PC-3 (cell line): ENCODE measurements at places on chromosomes 1 and 21. TPM values are rescaled to one million over a fixed set of nuclear protein-coding genes. Genes with fewer than 3 reads are reported as not detected.

TMPRSS15 gene
- total RNA-seq: 0.12 TPM in 1 of 2 replicates, not detected in the other

C8A gene
- not detected in 2 replicates for total RNA-seq

LAPTM5 gene
- not detected in 2 replicates for total RNA-seq

EDEM3 gene
- total RNA-seq: 12.8 and 16.2 TPM in 2 replicates

ZYG11A gene
- total RNA-seq: 0.40 and 0.47 TPM in 2 replicates

DNA sequence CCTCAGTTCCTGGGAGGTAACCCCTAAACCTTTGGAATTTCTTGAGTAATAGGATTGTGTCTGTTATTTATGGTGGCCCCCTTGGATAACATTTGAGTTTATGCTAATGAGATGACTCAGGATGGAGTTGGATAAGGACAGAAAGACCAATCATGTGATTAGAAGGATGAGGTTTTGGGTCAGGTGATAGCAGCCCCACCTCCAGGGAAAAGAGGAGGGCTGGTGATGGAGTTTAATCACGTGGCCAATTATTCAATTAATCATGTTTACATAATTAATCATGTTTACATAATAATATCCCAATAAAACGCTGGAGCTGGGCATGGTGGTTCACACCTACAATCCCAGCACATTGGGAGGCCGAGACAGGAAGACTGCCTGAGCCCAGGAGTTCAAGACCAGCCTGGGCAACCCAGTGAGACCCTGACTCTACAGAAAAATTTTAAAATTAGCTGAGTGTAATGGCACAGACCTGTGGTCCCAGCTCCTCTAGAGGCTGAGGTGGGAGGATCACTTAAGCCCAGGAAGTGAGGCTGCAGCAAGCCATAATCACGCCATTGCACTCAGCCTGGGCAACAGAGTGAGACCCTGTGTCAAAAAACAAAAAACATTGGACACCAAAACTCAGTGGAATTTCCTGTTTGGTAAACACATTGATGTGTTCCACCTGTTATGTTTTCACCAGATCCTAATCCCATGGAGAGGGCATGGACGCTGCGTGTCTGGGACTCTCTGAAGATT, 73.3 kb downstream of the NUP210L start:
- DNase-seq: no peak

DNA sequence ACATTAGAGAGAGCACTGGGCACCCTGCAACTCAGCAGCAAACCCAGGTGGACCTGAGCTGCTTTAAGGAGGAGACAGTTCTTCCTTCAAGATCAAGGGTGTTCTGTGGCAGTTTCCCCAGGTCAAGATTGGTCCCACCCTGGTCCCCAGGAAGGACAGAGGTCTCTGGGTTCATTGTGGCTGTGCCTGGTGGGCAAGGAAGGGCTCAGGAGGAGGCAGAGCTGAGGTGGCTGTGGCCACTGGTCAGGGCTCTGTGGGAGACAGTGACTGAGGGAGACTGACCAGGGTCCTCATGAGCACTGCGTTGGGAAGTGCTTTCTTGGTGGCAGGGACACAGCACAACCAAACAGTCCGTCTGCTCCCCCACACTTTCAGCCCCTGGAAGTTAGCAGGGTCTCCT, 141.3 kb downstream of the FCRL5 start:
- DNase-seq: no peak

GRCh38 chr1:246607462-246607861, 41.2 kb downstream of the CNST start:
- DNase-seq: no peak

DNA sequence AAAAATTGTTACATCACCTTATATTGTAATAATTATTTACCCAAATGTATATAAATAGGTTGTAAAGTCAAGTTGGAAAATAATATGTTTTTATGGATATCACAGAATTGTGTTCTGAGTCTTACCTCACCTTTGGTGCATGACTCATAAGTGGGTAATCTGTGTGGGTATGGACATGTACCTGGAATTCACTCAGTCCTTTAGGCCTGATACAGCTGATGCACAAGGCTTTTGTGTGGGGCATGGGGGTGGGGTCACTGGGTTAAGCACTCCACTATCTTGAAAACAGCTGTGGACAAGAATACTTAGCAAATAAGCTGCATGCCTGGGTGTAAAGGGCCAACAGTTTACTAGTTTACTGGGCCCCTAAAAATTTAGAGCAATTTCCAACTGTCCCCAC, 34.4 kb downstream of the INKA2 start:
- peak; percentile 66 for DNase-seq

- no peak for DNase-seq
These were observed 29.0 kb downstream of the GRHL3 start for GRCh38 chr1:24348196-24348595.

- no peak for DNase-seq
These were observed 6.2 kb upstream of the MAPKAPK2 start for GRCh38 chr1:206678490-206678889.

DNA sequence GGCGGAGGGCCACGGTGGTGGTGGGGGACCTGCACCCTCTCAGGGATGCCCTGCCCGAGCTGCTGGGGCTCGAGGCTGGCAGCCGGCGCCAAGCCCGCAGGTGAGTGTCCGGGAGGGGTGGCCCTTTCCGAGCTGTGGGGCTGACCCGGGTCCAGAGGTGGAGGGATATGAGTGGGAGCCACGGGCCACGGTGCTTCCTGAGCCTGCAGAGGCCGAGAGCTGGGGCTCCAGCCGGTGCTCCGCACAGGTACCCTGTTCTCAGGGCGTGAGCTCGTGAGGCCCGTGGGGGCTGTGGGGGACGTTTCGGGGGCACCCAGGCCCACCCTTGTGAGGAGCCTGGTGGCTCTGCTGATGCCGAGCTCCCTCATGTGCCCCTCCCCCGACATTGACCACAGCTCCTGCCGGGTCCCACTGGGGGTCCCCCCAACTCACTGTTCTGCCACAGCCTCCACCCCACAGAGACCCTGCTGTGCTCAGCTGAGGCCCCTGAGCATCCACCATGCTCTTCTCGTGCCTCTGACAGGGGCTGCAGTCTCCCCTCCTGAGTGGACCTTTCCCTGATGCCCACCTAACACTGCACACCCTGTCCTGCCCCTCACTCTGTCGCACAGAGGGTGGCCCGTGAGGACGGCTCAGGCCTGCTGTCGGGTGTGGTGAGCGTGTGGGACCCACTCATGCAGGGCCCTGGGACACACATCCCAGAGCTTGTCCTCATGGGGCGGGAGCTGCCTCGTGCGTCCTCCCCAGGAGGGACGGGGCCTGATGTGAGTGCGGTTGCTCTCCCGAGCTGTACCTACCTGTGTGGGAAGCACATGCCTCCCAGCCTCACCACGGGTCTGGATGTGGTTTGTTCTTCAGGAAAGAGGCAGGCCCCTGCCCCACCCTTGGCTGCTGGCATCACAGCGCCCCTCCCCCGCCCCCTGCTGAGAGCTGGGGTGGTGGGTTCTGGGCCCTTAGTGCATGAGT, 27.5 kb downstream of the SLX9 start:
- DNase-seq: no peak

DNA sequence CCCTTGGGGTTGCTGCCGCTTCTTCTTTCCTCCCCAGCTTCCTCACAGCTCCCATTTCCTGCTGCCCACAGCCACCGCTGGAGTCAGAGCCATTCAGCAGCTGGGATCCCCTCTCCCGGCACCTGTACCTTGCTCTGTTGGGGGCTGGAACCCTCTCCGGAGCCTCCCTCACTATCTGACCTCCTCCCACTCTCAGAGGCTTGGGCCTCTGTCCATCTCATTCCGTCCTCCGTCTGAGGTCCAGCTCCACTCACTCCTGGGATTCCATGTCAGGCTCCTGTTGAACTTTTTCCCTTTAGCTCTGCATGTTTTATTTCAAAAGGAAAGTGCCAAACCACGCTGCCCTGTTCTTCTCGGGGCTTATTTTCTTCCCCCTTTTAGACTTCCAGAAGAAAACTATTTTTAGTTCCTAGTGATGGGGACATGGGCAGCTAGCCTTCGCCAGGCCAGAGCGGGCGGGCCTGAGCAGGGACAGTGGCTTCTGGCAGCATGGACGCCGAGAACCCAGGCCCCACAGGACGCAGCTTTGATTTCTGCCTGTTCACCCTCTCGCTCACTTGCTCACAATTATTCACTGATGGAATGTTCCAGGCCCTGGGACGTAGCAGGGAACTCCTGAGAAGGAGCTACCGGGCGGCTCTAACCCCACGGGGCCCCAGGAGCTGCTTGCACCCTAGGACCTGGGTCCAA, 79.2 kb downstream of the ARHGEF10L start:
- DNase-seq: no peak

DNA sequence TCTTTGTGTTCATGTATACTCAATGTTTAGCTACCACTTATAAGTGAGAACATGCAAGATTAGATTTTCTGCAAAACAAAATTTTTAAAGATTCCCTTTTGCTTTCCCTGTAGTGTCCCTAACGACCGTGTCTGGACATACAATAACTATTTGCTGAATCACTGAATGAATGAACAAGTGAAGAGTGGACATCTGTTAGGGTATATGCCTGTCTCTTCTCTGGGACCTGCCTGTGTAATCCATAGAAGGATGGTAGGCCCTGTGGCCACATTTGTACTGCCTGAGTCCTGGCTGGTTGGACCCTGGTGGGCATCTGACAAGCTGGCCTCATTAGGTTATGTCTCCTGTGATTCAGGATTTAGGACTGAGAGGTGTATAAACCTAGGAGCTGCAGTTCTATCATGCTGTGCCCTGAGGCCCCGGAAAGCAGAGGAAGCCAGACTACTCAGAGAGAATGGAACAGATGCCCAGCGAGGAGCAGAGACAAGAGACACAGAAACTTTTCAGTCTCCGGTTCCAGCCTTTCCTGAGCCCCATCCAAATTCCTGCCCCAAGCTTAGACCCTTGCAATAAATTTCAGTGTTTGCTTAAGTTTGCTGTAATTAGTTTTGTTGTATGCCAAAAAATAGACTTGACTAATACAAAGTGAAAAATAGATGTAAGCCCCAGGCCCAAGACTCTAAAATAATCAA, 7.5 kb upstream of the NCF2 start:
- no peak for DNase-seq

DNA sequence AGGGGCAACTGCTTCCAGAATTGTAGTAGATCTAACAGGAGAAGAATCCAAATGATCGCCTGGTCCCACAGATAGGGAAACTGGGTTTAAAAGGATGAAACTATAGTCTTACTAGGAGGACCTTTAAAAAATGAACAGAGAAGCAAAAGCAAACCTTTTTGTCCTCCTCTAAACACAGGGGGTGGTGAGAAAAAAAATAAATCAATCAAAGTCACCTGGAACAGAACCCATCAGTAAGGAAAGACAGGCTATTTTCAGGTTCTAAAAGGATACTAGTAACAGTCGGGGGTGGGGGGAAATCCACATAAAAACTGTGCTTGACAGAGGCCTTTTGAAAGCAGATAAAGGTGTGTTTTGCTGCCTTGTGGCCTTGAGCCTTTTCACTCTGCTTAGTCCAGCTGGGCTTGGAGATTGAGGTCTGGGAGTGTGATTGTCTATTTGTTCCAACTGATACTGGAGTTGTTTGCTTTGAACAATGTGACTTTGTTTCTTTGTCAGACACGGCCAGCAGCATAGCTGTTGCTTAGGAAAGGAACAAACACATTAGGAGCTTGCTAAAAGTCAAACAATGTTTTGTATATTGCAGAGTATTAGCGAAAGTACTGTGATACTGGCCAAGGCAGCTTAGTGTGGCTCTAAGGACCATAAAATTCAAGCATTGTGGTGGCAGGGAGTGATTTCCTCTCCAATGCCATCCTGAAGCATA, 141.1 kb upstream of the IRF2BP2 start:
- DNase-seq: no peak

DNA sequence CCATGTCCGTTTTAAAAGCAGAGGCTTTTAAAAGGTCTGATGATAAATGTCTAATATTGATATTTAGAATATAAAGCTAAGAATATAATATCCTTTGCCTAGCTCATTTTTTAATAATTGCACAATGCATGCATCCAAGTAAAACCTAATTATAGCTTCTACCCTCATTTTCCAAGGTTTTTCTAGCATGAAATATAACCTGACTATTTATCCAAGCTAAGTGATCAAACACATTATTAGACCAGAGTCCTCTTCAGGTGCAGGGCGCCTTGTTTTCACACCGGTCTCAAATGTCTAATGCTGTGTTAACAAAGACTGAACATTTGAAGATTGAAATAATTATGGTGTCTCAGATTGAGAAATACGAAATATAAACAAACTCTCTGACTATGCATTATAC, 648.9 kb upstream of the CXADR start:
- no peak for DNase-seq

DNA sequence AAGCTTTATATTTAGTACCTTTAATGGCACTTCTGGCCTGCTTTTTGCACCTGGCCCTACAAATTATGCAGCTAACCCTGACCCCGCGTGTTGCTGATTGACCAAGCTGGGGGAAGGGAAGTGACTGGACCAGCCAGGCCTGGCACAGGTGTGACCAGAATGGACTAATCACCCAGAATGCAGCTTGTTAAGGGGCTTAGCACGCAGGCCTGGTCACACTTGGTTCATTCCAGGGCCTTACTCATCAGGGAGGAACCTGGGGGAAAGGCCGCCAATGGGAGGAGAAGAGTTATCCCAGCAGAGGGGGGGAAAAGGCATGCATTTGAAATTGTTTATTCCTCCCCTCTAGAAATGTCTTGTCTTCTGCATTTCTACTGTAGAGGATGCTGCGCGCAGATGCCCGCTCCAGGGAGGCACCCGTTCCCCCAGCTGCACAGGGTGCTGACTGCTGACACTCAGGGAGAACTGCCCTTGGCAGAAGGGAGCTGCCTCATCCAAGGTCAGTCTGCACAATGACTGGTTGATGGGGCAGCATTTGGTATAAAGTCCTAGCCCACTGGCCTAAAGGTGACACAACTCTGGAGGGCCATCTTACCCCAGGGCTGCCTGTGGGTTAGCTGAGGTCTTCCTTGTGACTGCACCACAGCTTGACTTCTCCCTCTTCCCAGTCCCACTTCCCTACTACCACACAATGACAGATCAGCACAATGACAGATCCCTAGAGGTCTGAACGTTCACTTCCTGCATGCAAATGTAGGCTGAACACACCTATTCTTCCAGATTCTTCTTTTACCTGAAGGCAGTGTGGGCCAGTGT, 29.0 kb downstream of the DHCR24 start:
- DNase-seq: peak; percentile 89

DNA sequence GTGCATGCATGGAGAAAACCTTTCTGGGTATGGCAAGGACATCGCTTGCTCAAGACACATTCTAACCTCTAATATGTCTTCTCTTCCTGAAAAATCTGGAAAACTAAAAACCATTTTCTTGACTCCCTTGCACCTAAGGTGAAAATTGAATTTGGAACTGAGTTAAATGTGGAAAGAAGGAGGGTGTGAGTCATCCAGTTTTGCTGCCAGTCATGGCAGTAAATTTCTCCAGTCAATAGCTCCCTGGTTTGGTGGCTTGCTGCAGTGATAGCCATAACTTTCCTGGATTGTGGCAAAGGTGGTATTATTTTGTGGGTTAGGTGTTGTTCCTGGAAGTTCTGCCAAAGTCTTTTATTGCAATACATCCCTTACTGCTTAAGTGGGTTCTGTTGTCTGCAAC, 2.5 kb downstream of the ZCCHC17 start:
- peak; percentile 66 for DNase-seq
